Stimulated activated CD4-positive, alpha-beta T cell treated with anti-CD3 and anti-CD28 coated beads, Interleukin-4, amount 100 ng/mL, for 1 hour (primary cell): ENCODE measurements at places on chromosomes 12 and 14.

- no peak for DNase-seq
These were observed 179.6 kb downstream of the SLC35F4 start for GRCh38 chr14:57686304-57686703.

- DNase-seq: no peak
These were observed 92.9 kb downstream of the PELI2 start for GRCh38 chr14:56211084-56211483.

DNA sequence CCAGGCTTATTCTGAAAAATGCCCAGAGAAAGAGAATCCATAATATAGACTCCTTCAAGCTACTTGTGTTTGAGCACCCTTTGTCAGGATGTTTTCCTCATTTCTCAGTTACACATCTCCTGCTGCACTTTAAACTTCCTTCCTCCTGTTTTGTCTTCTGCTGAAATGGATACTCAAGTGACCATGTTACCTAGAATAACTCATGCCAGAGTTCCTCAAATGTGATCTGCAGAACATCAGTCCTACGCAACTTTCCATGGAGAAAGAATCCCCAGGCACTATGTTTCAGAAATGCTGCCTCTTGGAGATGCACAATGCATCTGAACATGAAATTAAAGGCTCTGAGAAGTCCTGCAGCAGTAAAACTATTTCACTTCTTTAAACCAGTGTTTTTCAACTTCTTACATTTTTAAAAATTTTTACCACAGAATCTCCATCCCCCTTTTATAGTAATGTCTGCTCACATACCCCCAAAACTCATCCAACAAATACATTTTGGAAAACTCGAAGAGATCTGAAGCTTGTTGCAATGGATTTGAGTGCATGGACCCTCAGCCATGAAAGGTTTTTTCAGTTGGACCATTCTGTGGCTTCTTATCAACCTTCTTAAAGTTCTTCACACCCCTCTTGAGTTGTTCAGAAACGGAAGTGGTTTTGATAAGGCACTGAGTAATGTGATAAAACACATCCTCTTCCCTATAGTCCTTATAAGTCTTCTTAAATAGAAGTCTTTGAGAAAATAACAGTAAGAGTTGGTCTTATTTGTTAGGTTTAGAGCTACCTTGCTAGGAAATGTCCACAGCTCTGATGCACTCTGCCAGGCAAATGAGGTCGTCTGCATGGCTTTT, 84.5 kb upstream of the KCNA1 start:
- DNase-seq: no peak

DNA sequence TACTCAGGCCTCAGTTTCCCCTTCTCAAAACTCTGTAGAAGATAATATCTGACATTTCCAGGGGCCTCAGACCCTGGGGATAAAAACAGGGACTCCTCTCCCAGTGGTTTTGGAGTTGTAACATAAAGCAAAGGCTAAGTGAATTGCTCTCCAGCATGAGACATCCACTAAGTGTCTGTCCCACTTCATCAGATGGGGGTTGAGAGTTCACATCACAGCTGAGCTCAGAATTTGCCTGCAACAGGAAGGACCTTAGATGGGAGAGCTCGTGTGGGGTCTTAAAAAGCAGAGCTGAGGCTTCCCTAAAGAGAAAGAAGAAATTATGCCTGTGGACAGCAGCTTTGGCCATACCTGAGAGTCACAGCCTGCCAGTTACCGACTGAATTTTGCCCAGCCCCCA, 61.1 kb downstream of the TBX5 start:
- no peak for DNase-seq

DNA sequence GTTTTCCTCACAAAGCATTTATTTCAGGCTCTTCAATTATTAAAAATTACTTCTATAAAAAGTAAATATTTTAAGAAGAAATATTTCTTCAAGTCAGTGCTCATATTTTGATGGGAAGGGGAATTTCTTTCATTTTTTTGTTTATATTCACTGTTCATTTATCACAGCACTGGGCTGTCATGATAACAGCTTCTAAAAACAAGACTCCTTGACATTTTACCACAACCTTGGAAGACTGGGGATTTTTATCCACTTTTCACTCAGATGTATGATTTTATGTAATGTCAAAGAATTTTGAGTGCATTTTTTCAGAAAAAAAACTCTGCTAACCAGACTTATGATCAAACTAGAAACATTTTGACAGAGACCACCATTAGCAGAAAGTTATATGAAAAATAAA, 149.7 kb downstream of the PHLDA1 start:
- DNase-seq: no peak

DNA sequence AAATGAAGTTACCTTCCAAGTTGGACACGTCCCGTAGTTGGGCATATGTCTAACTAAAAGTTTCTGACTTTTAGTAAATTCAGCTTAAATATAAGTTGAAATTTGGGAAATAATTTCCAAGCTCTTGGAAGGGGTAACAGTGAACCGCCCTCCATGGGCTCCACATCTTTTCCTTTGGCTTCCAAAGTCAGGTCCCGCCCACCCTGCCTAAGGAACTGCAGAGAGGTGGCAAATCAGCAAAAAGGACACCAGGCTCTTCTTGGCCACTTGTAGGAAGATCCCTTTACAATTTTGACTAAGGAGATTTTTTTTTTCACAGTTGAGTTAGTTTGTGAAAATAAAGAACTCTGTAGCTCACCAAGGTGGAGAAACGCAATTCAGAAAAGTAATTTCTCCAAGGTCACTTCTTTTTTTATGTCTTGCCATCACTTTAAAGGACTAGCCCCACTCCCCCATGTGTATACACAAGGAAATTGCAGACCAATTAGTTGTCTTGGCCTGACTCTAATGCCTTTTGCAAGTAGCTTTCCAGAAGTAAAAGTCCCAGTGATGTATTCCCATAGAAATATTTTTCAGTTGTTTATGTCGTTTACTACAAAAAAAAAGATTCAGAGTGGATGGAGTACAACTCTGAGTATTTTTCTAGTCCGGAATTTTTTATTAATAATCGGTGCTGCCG, 181.2 kb downstream of the PELI2 start:
- no peak for DNase-seq
